OCI-LY7 (cell line): ENCODE measurements at places on chromosomes 16 and 17. TPM values are rescaled to one million over a fixed set of nuclear protein-coding genes. Genes with fewer than 3 reads are reported as not detected.

CDH8 gene
- total RNA-seq: not detected in 2 replicates

SOX8 gene
- 2.3 and 2.4 TPM in 2 replicates for total RNA-seq

DNAH17 gene
- 0.57 and 0.89 TPM in 2 replicates for total RNA-seq

NPTX1 gene
- not detected in 2 replicates for total RNA-seq

DNASE1L2 gene
- total RNA-seq: 8.4 and 9.8 TPM in 2 replicates

CTRB2 gene
- total RNA-seq: not detected in 2 replicates

KCNH4 gene
- not detected in 2 replicates for total RNA-seq

TEKT1 gene
- total RNA-seq: not detected in 2 replicates

RNF157 gene
- 0.70 and 1.3 TPM in 2 replicates for total RNA-seq

CA7 gene
- total RNA-seq: not detected in 2 replicates

SLC38A8 gene
- total RNA-seq: not detected in 2 replicates

UTP4 gene
- total RNA-seq: 61.9 and 67.3 TPM in 2 replicates

KDM6B gene
- 46.4 and 62.9 TPM in 2 replicates for total RNA-seq

SULT1A2 gene
- 3.0 and 3.7 TPM in 2 replicates for total RNA-seq

MYH11 gene
- 33.3 and 33.8 TPM in 2 replicates for total RNA-seq
